ENCODE measurements at places on chromosomes 5 and 9. TPM values are rescaled to one million over a fixed set of nuclear protein-coding genes. Genes with fewer than 3 reads are reported as not detected.

The FOXD4 gene
- not detected for total RNA-seq

The LSM11 gene
- total RNA-seq, result 6.8 TPM

The PDLIM4 gene
- total RNA-seq, result 81.0 TPM

The GHR gene
- 12.8 TPM for total RNA-seq

The CCDC192 gene
- not detected for total RNA-seq

The SOX30 gene
- total RNA-seq, result not detected

The BTNL3 gene
- not detected for total RNA-seq

The ZNF366 gene
- 3.1 TPM for total RNA-seq

The ITK gene
- 8.2 TPM for total RNA-seq

The CCDC180 gene
- total RNA-seq, result 9.7 TPM

The INSL6 gene
- not detected for total RNA-seq

The PNPLA7 gene
- total RNA-seq, result 21.4 TPM

The PCYOX1L gene
- 7.3 TPM for total RNA-seq

The CMYA5 gene
- total RNA-seq, result 1.6 TPM

GRCh38 chr9:134127616-134128015 is 8.3 kb upstream of the WDR5 start:
- no peak for DNase-seq

DNA sequence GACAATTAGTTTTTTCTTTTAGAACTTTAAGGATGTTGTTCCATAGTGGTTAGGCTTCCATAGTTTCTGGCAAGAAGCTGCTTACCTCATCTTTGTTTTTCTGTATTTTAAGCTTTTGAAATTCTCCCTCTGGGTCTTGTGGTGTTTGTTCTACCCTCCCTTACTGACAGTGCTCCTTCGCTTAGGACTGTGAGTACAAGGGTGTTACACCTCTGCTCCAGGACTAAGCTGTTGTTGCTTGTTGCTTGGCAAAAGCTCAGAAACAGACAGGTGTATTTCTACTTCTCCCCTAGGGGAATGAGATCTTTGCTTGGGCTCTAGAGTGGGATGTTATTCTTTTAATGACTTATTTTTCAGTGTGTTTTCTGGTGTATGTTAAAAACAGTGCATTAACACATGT is 225.2 kb downstream of the WDR70 start:
- no peak for DNase-seq

- no peak for DNase-seq
These were observed 84.8 kb downstream of the SLC25A46 start for GRCh38 chr5:110823571-110823970.

GRCh38 chr9:13575558-13575957 is 296.1 kb upstream of the MPDZ start:
- no peak for DNase-seq

DNA sequence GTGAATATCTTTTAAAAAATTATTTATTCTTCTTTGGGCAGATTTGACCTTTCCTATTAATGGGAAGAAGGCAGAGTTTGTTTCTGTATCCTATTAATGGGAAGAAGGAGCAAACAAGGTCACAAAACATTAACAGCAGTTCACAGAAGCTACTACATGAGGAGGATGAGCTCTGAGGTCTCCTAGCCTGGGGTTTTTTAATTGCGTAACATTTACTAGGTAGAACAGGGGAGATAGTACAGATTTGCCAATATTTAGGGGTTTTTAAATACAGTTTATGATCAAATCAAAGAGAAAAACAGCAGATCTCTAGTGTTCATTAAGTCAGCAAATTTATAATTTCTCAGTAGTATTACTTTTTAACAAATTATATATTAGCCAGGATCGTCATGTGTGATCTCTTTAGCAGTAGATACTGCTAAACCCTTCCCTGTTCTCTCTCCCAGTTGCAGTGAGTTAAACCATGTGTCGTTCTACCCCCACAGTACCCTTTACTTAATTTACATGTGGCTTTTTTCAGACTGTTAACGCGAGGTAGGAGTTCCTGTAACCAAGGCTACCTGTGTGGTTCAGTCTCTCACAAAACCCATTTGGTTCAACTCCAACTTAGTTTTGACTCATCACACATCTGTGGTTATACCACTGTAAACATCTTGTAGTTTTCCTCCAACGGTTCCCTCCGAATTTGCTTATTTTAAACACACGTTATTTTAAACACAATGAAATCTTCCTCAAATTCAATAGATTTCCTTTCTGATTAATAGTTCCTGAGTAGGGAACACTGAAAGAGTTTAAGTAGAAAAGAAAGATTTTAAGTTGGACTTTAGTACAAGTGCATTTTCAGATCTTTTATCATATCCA is 13.3 kb downstream of the SLC25A46 start:
- no peak for DNase-seq

DNA sequence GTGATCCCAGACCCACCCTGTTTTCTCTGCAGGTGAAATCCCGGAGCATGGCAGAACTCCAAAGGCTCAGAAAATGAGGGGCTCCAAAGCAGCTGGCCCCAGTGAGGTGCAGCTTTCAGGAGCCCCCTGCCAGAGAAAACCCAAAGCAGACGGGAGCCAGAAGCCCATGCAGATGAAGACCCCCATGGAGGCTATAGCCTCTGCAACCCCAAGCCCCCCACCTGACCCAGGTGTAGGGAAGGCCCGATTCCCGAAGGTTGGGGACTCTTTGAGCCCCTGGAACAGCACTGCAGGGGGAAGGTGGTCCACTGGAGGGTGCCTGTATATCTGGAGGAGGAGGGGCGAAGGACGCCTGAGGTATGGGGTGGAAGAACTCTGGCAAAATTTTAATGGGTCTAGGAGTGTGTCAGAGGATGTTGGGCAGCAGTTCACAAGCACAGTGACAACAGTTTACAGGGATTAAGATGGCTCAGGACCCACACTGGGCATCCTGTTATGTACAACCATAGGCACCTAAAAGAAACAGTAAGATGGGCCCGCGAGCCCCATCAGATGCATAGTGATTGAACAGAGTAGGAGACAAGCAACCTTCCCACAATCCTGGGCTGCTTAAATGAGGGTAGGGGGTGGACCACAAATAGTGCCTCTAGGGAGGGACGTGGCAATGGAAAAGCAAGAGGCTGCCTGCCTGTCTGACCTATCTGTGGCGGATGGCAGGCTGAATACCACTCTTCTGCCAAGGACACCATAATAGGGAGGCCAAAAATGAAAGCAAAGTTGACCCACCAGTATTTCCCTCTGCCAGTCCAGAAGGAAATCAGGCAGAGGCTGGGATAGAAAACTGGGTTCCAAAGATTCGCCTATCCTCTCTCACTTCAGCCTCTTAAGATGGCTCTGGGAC is 16.4 kb upstream of the ANXA6 start:
- DNase-seq, result no peak

GRCh38 chr9:97525451-97525850 is 24.0 kb downstream of the TMOD1 start:
- no peak for DNase-seq

- no peak for DNase-seq
These were observed 23.5 kb downstream of the LMX1B start for GRCh38 chr9:126636983-126637798.

DNA sequence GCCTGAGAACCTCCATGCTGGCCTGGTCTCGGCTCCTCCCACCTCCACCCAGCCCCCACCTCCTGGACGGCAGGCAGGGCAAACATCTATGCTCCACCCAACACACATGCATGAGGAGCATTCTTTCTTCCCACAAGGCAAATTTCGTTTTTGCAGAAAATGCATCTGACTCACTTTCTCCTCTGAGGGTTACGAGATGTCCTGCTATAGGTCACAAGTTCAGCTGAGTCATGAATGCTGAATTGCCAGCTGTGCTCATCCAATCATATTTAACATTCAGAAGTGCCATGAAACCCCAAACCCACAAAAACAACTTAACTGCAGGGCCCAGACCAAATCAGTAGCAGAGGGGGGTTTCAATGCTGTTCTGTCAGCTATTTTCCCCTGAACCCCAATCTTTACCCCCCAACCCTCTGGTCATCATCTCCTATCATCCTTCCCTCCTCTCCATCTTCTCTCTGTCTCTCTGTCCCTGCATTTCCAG is 39.0 kb upstream of the OSMR start:
- DNase-seq, result no peak

- DNase-seq, result no peak
These were observed 554 bp downstream of the SDHA start for GRCh38 chr5:218457-219291.

- no peak for DNase-seq
These were observed 3.6 kb downstream of the GOLPH3 start for GRCh38 chr5:32170303-32171151.

GRCh38 chr5:141681695-141682641 is at the start of gene ARAP3:
ARAP3 (minus strand) TSS chr5:141682230; CDS start chr5:141680486, 1,744 bp downstream.
- peak; percentile 65 for DNase-seq

- DNase-seq, result no peak
These were observed 157.1 kb downstream of the ARRDC3 start for GRCh38 chr5:91225848-91226686.

DNA sequence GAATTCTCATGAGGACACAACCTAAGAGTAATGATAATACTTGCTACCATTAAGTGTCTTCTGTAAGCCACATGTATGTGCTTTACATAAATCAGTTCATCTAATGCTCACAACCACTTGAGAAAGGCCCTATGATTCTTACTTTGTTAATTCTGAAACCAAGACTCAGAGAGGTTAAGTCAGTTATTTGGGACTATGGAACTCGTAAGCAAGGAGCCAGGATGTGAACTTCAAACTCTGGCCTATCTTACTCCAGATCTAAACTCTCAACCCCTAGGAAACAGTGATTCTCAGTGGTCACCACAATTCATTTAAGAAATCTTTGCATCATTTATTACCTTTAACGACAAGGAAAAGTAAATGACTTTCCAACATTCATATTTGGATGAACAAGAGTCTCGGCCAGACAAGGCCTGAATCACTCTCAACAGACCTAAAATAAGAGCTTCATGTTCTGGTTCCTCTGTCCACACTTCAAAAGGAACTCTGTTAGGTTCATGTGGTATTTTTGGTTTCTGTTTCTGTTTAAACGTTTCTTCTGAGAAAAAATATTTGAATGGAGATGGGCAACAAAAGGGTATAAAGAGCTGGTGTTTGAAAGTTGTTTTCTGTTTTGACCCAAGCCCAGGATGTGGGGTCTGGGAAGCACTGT is 104.8 kb downstream of the LPAR1 start:
- DNase-seq, result no peak

DNA sequence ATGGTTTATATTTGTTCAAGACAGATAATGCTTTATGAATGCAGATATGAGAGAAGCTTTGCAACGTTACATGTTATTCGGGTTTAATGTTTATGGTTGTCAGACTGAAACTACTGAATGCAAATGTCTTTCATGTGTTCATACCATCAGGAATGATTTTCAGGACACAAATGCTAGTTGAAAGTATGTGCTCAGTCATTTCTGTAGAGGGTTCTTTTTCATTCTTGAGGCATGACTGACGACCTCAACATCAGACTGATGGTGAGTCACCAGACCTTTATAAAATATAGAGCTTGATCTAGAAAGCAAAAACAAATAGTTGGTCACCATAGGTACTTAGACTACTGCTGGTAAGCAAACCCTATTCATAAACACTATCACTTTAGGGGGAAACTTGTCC is 287.3 kb upstream of the NUDT12 start:
- DNase-seq, result no peak

- DNase-seq, result no peak
These were observed at the start of gene ANXA1 for GRCh38 chr9:73151653-73152542. ANXA1 (plus strand) TSS chr9:73151865; CDS start chr9:73158536, 6,671 bp downstream.

DNA sequence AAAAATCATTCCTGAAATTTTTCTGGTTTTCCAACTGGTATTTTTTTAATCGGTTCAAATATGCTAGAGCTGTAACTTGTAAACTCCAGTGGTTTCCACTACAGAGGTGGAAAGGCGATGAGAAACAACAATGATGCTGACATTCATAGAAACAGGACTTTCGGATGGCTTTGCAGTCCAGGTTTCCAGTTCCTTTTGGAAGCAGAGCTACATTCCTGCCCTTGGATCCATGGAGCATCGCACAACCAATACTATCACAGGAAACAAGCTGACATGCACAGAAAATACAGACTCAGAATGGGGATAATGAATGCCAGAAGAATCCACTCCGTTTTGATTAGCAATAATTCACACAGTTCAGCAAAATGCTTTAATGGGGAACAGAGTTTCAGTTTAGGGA is 140.0 kb downstream of the EPB41L4A start:
- no peak for DNase-seq

DNA sequence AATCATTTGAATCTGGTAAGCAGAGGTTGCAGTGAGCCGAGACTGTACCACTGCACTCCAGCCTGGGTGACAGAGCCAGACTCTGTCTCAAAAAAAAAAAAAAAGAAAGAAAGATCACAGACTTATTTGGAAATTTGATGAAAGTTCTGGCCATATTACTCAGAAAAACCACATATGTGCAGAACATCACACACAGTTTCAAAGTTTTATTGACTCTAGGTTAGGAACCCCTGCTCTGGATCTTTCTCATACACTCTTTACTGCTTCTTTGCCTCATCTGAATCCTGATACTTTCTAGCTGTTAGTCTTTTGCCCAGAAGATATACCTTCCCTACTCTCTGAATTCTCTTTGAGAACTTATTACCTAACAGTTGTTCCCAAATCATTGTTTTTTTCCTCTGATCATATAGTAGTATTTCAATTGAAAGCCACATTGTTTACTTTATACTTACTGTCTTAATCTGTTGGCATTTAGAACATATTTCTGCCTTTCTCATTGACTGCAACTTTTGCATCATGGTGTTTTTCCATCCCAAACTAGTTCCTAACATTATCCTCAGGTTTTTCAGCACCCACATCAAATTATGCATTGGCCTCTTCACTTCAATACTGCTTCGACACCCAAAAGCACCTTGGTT is 68.7 kb downstream of the LNPEP start:
- no peak for DNase-seq

GRCh38 chr9:6640268-6641051 is 5.1 kb downstream of the GLDC start:
- DNase-seq, result no peak

GRCh38 chr5:80010754-80011392 is 19.8 kb upstream of the MTX3 start:
- DNase-seq, result no peak

DNA sequence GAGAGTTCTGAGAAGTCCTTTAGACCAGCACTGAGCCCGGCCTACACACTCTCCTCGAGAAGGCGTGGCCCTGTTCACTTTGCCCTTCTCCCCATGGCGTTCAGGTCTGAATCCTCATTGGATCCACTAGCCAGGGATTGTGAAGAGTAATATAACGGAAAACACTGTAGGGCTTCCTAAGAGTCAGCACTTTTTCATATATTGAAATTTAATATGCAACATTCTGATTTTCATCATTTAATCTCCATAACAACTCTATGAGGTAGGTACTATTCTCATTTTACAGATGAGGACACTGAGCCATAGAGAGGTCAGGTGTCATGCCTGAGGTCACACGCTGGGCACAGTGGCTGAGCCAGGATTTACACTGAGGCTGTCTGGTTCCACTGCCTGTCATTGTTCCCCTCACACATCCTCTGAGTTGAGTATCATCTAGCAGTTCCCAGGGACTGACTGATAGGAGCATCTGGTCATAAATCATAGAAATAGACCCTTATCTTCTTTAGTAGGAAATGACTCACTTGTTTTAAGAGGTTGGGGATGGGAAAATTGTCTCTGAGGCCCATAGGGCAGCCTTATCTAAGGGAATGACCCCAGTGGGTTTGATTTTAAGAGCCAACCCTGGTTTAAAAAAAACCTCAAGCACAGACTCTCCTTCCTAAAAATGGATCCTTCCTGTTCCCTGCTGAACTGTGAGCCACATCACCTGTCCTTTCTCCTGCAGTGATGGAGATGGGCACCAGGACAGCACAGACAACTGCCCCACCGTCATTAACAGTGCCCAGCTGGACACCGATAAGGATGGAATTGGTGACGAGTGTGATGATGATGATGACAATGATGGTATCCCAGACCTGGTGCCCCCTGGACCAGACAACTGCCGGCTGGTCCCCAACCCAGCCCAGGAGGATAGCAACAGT is 41.2 kb downstream of the THBS4 start:
- no peak for DNase-seq
